ENCODE measurements at places on chromosomes 4 and X. TPM values are rescaled to one million over a fixed set of nuclear protein-coding genes. Genes with fewer than 3 reads are reported as not detected.

DNA sequence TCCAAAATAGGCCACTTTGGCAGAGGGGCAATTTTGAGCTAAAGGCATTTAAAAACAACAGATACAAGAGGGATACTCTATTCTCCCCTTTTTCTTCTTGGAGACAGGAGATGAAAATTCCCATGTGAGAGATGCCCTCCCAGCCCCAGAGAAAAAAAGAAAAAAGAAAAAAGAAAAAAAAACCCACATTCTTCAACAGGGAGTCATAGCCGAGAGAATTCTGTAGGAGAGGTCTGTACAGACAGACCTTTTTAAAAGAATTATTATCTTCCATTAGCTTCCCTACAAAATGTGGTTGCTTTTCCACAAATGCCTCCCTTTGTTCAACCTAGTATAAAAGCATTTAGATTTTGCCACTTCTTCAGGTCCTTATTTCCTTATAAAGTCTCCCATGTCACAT, 89.9 kb downstream of the SPCS3 start:
- DNase-seq: no peak

Gene TMEM31
- polyA plus RNA-seq: 1.1 TPM

DNA sequence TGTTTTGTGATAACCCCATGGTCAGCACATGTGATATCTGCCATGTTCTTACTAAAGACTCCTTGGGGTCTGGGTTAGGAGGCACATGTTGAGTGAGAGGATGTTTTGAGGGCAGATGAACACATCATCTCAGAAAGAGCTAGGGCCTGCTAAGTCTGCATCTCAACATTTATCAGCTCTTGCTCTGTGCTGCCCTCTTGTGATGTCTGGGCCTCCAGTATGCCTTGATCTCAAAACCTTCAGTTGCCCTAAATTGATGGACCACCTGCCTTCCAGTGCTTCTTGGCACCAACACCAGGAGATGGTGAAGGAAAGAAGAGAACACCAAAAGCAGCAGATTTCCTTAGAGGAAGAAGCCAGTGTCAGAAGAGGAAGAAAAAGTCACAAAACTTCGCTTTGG, 22.5 kb downstream of the MID1 start:
- DNase-seq: no peak

DNA sequence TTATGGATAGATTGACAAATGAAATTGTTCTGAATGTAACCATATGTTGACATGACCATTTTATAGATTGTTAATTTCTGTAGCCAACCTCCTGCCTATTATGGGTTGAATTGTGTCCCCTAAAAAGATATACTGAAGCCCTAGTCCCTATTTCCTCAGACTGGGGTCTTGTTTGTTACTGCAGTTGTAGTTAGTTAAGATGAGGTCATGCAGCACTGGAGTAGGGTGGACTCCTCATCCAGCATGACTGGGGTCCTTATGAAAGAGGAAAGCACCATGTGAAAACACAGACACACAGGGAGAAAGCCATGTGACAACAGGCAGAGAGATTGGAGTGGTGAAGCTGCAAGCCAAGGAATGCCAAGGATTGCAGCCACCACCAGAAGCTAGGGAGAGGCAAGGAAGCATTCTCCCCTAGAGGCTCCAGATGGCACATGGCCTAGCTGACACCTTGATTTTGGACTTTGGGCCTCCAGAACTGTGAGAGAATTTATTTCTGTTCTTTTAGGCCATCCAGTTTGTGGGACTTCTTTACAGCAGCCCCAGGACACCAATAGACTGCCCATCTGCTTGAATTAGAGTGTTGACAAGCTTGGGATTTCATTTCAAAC, 14.0 kb downstream of the MTM1 start:
- no peak for DNase-seq

GRCh38 chr4:148951346-148951745, 509.1 kb upstream of the NR3C2 start:
- no peak for DNase-seq

DNA sequence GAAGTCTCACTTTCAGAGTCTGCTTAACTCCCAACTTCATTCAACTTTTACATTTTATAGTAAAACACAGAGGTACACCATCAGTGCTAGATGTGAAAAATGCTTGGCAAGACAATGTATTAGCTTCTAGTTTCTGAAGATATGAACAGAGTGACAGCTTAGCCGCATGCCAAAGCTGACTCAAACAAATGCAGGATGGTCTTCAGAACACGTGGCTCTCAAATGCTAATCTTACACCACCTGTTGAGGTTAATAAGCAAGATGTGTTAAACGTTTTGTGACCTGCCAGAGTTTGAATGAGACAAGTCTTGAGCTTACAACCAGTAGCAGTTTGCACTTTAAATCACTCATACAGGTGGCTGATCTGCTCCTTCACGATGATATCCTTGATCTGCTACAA, 18.9 kb upstream of the GPM6B start:
- DNase-seq: no peak

Gene ANOS1
- 16.8 TPM for polyA plus RNA-seq
